Psoas muscle (tissue), 8 donors: ENCODE measurements at places on chromosomes 3 and 15.

DNA sequence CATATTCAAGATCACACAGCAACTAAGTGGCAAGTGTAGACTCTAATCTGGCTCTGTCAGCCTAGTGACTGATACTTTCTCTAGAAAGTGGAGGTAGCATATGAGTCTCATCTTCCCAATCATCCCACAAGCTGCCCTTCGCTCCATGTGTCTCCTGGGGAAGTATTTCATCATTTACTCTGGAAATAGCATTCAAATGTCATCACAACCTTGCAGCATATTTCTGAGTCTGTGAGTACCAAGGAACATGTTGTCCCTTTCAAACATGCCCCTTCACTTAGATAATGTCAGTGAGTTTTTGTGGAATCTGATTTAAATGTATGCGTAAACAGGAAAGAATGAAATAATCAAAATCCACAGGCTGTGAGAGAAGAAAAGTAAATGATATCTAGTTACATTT, 322.9 kb downstream of the SLC9A9 start:
- DNase-seq, result no peak

DNA sequence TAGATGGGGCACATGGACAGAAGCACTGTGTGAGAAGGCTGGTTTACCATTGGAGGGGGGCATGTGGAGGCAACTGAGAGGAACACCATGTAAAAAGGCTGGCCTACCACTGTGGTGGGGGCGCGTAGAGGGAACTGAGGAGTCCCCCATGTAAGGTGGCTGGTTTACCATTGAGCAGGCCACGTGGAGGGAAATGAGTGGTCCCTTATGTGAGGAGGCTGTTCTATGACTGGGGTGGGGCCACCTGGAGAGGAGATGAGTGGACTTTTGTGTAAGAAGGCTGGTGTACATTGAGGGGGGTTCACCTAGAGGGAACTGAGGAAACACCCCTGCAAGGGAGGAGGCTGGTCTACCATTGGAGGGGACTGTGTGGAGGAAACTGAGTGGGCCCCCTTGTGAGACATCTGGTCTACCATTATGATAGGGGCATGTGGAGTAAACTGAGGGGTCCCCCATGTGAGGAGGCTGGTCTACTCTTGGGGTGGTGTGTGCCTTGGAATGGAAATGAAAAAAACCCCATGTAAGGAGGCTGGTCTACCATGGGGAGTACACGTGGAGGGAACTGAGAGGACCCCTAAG, 156.9 kb downstream of the FBLN2 start:
- no peak for DNase-seq

GRCh38 chr15:99090938-99091337, 13.9 kb upstream of the SYNM start:
- DNase-seq, result no peak

DNA sequence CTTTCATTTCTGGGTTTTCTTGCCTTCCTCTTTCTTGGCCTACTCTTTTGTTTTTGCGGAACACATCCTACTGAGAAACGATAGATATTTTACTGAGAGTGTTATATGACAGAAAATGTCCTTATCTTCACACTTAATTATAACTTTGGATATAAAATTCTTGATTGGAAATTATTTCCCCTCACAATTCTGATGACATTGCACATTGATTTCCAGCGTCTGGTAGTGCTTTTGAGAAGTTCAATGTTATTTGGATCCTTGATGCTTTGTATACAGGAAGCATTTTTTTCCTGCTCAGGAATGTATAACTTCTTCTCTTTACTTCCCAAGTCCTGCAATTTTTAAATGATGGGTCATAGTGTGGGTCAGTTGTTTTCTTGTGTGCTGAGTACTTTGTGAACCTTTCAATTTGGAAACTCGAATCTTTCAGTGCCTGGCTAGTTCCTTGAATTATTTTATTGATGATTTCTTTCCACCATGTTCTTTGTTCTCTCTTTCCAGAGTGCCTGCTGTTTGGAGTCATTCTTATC, 183.9 kb downstream of the PDCD6IP start:
- DNase-seq, result no peak

- no peak for DNase-seq
These were observed 29.1 kb upstream of the MAP6D1 start for GRCh38 chr3:183854318-183855035.
